Cardiac septum (tissue), 1 donor: ENCODE measurements at places on chromosomes 6 and 20.

DNA sequence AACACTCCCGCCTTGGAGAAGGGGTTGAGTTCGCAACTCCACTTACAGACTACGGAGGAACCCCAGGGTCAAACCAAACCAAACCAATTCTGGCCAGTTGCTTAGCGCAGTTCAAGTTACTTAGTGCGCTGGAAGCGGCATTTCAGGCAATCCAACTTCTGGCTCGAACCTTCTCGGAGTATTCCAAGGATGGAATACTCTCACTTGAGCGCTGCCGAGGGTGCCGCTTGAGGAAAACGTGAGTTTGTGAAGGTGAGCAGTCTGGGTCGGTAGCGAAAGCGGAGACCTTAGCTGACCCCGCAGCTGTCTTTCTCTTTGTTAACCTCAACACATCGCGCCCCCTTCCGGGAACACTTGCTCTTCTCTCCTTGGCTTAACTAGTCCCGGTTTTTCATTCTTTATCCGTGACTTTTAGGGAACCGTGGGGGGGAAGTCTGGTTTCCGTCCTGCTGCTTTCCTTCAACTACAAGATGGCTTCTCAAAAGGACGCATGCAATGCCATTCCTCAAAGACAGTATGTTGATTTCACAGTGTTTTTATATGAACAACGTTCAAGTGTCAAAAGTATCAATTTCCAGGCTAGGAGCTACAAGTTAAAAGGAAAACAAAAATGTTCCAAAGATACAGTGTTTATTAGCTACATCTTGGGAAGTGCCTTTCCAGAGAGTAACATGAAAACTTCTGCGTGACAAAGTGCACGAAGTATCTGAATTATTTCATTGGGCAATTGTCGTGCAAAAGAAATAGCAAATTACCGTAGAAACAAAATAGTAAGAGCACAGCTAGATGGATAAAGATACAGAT is 741 bp upstream of the PNISR start:
- peak; percentile 84 for DNase-seq

DNA sequence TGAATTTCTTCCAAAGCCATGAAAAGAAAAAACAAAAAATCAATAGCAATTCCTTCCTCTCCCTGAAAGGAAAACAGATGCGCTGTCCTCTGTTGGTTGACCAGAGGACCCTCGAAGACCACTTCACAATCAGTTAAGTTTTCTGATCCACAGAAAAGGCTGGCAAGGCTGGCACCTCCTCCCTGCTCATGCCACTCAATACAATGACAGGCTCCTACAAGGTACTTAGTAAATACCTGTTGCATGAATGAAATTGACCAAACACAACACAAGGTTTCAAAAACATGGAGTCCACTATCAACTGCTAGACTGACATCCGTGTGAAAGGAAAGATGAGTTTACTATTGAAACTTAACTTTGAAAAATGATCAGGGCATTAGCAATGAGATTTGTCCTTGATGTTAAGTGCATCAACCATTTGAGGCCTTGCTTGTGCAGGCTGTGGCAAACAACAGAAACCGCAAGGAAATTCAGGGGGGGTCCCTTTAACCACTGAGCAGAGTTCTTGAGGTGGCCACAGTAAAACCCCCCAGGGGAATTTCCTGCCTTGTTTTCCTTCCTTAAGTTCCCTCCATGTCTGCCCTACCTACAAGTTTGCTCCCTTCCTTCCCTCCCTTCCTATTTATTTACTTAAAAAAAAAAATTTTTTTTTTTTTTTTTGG is 27.9 kb upstream of the RTF2 start:
- no peak for DNase-seq

GRCh38 chr6:81894306-81894705 is 141.8 kb upstream of the TENT5A start:
- DNase-seq: no peak

DNA sequence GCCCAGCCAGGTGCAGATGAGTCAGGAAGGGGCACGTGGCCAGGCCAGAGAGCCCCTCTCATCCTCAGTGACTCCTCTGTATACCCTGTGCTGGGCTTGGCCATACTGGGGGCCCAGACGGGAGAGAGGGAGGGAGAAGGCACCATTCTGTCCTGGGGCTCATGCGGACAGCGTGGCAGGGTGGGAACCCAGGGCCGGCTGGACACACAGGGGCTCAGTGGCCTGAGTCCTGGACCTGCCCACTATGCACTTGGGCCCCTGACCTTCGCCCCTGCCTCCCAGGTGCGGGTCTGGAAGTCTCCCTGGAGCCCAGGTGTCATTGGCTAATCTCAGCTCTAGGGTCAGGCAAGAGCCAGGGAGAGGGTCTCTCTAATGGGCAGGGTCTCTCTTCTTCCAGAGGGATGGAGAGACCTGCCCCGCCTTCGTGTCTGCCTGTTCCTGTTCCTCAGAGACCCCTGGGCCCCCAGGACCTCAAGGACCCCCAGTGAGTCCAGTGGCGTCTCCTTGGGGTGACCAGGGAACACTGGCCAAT is 27.7 kb downstream of the COL20A1 start:
- DNase-seq: peak; percentile 33

- no peak for DNase-seq
These were observed 9.4 kb upstream of the RAB44 start for GRCh38 chr6:36688063-36688738.

GRCh38 chr6:128464790-128465189 is 55.6 kb downstream of the PTPRK start:
- no peak for DNase-seq

GRCh38 chr6:73797861-73798260 is 101.9 kb downstream of the CD109 start:
- no peak for DNase-seq

GRCh38 chr20:11076434-11077105 is 402.8 kb upstream of the JAG1 start:
- no peak for DNase-seq

GRCh38 chr6:143200167-143200770 is 139.6 kb downstream of the AIG1 start:
- DNase-seq: no peak

- DNase-seq: no peak
These were observed 60.4 kb downstream of the SRC start for GRCh38 chr20:37406010-37406998.

- no peak for DNase-seq
These were observed 22.8 kb upstream of the TAF4 start for GRCh38 chr20:62088258-62089127.

GRCh38 chr6:131068165-131068564 is 5.1 kb upstream of the EPB41L2 start:
- DNase-seq: no peak

- DNase-seq: no peak
These were observed 2.5 kb upstream of the SRSF12 start for GRCh38 chr6:89120371-89120770.

DNA sequence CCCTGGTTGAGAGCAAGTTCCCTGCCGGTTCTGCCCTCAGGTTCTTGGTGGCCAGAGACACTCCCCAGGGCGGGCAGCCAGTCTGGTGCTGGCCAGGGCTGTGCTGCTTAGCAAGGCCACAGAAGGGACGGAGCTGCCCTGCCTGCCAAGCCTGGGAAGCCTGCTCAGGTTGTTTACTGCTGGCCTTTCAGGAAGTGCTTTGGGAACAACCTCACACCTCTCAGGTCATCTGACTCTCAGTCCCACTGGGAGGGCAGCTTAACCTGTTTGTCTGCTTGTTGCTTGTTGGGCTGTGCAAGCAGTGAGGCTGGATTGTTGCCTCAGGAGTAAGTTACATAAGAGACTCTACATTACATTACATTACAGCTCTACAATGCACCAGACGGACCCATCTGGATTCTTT is 75.8 kb upstream of the AFDN start:
- peak; percentile 75 for DNase-seq

DNA sequence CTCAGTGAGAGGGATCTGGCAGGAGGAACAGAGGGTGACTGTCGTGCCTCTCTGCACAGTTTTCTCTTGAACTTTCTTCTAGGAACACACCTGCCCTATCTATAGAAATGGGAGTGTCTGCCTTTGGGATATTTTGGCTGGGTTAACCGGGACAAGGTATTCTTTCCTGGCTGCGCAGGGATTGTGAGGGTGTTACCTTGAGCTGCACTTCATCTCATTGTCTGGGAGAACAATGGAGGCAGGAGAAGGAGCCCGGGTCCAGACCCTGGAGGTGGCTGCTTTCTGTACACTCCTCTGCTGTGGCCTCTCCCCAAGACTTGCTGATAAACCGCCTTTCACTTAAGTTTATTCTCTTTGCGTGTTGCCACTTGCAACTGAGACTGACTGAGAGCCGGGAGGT is 192.8 kb downstream of the TBXT start:
- no peak for DNase-seq

GRCh38 chr6:156013155-156013554 is 557.5 kb upstream of the NOX3 start:
- no peak for DNase-seq

DNA sequence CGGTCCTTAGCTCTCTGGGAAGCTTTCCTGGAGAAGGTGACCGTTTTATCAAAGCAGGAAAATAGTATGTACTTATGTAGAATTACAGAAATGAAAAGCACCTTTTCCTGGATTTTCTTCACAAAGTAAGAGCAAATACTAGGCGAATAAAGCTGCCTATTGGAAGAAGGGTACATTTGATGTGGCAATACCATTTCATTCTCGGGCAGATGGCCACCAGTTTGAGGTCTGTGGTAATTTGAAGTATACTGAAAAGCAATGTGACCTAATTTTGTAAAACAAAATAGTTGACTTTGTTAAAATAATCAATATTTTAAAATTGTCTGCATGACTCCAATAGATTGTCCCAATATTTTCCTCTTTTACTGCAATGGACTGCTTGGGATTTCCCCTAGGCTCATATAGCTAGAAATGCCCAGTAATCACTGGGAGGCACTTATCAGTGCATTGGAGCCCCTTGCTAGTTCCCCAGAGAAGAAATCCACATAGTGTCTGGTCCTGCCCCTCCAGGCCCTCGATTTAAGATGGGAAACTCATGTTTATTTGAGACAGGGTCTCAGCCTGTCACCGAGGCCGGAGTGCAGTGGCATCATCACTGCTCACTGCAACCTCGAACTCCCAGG is 7.4 kb upstream of the UTRN start:
- DNase-seq: no peak

DNA sequence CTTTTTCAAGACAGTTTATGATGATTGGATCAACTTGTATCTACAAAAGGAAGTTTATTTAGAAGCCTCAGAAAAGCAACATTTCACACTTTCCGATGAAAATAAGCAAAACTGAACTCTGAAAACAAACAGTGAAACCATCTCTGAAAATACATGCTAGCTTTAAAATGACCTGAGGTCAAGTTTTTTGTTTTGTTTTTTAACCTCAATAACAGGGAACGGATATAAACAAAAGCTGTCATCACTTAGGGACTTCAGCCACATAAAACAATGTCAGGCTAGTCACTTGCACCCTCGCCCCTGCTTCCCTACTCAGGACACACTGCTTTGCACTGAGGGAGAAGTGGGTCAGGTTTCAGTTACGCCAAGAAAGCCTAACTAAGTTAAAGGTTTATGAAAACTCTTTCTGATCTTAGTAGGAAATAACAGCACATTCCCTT is 11.6 kb downstream of the BACH2 start:
- no peak for DNase-seq
